ENCODE measurements at places on chromosomes 2 and 18. TPM values are rescaled to one million over a fixed set of nuclear protein-coding genes. Genes with fewer than 3 reads are reported as not detected.

The C1GALT1C1L gene
- 0.30 TPM for total RNA-seq

The LGALSL gene
- total RNA-seq, result 81.9 TPM

The CREB1 gene
- total RNA-seq, result 36.8 TPM

The TTR gene
- not detected for total RNA-seq

The SLC9A4 gene
- not detected for total RNA-seq

The IL1RN gene
- 124 TPM for total RNA-seq

The REG3G gene
- total RNA-seq, result not detected

The HOXD13 gene
- total RNA-seq, result not detected

The CROCC2 gene
- 0.10 TPM for total RNA-seq

The CYP27A1 gene
- 12.9 TPM for total RNA-seq

The ANKRD62 gene
- total RNA-seq, result not detected

The TUBA4B gene
- not detected for total RNA-seq

The ZSWIM2 gene
- total RNA-seq, result not detected

The SPC25 gene
- total RNA-seq, result not detected

The EN1 gene
- 16.2 TPM for total RNA-seq

The DCDC2C gene
- not detected for total RNA-seq

The SLC4A5 gene
- 3.0 TPM for total RNA-seq

The FHOD3 gene
- 15.1 TPM for total RNA-seq

The ASNSD1 gene
- total RNA-seq, result 31.8 TPM

The PLEK gene
- total RNA-seq, result 3.0 TPM

The SRBD1 gene
- total RNA-seq, result 7.2 TPM

The AAMP gene
- 148 TPM for total RNA-seq

The HOXD12 gene
- total RNA-seq, result not detected

The ZBTB14 gene
- total RNA-seq, result 14.0 TPM

The BOK gene
- 59.9 TPM for total RNA-seq

The SH3RF3 gene
- total RNA-seq, result 1.9 TPM

The SLC38A11 gene
- total RNA-seq, result 0.52 TPM

The SULT1C2 gene
- not detected for total RNA-seq

The POTEJ gene
- not detected for total RNA-seq

The SLC11A1 gene
- 2.8 TPM for total RNA-seq

The MATN3 gene
- 0.11 TPM for total RNA-seq

The CFAP65 gene
- total RNA-seq, result not detected

The CRYBA2 gene
- not detected for total RNA-seq

The ERFE gene
- not detected for total RNA-seq

The SERPINB5 gene
- total RNA-seq, result 348 TPM

The FOXD4L1 gene
- total RNA-seq, result not detected

The REG1B gene
- not detected for total RNA-seq

The B3GNT7 gene
- total RNA-seq, result 1.2 TPM

The MARCO gene
- 1.4 TPM for total RNA-seq

The MROH2A gene
- 0.61 TPM for total RNA-seq

The HIBCH gene
- 10.0 TPM for total RNA-seq

The TMEM17 gene
- total RNA-seq, result 2.6 TPM

The TDRD15 gene
- total RNA-seq, result not detected

The CDH2 gene
- 0.13 TPM for total RNA-seq

The COLEC11 gene
- total RNA-seq, result 0.34 TPM

The SCN1A gene
- not detected for total RNA-seq

The NCK2 gene
- 57.7 TPM for total RNA-seq

The TXNDC2 gene
- not detected for total RNA-seq
